ENCODE measurements at places on chromosomes 4 and X.

- no peak for DNase-seq
Observed at GRCh38 chrX:12790885-12791256, 341 bp upstream of the PRPS2 start.

DNA sequence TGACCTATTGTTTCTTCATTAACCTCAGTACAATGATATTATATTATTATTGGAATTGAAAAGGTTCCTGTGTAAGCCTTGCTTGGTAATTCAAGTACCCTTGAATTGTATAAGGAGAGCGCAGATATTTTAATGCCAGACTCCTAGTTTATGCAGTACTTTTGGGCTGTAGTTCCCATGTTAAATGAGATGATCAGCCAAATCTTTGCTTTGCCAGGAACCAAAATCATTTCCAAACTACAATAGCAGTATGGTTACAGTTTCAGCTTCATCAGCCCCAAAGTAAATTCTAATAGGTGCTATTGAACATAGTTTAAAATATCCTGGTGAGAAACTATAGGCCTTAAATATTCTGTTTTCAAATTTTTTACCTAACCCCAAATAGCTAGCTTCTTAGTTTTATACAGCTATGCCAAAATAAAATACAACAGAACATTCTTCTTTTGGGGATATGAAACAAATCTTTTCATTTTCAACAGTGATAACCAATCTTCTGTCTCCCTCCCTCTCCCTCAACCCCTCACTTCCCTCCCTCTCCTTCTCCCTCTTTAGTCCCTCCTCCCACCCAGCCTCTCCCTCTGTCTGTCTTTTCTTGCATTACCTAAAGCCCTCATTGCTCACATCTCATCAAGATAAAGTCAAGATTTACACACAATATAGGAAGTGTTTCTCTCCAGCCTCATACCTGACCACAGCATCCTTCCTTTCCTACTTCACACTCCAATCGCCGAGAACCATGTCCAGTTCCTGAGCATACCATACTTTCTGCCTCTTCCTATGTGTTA, 190.1 kb downstream of the SHROOM3 start:
- no peak for DNase-seq

DNA sequence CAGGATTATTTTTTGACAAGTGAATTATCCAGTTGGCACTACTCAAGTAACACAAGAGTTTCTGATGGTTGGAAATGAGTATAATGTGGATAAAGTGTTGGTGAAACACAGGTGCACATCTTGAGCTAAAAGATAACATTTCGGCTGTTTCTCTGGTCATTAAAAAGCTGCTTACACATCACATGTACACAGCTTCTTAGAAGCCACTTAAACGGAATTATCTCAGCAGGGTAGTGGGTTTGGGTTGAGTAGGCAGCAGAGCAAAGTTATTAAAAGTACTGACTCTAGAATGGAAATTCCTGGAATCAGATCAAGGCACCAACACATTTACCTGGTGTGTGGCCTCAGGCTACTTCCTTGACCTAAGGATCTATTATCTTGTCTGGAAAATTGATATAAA, 55.4 kb upstream of the RASSF6 start:
- no peak for DNase-seq

DNA sequence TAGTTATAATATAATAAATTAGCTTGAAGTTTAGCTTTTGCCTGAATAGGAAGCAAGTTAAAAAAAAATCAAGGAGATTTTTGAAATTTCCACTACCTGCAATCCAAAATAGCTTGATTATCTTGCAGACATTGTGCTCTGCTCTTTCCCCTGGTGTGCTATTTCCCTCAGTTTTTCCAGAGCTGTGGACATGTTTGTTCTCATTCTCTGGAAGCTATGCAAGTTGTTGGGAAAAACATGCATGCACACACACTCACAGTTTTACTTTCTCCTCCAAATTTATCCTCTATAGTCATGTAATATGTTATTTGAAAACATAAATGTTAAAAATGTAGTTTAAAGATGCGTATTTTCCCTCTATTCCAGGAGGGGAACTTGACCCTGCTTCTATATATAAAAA, 225.8 kb upstream of the ARSJ start:
- no peak for DNase-seq

DNA sequence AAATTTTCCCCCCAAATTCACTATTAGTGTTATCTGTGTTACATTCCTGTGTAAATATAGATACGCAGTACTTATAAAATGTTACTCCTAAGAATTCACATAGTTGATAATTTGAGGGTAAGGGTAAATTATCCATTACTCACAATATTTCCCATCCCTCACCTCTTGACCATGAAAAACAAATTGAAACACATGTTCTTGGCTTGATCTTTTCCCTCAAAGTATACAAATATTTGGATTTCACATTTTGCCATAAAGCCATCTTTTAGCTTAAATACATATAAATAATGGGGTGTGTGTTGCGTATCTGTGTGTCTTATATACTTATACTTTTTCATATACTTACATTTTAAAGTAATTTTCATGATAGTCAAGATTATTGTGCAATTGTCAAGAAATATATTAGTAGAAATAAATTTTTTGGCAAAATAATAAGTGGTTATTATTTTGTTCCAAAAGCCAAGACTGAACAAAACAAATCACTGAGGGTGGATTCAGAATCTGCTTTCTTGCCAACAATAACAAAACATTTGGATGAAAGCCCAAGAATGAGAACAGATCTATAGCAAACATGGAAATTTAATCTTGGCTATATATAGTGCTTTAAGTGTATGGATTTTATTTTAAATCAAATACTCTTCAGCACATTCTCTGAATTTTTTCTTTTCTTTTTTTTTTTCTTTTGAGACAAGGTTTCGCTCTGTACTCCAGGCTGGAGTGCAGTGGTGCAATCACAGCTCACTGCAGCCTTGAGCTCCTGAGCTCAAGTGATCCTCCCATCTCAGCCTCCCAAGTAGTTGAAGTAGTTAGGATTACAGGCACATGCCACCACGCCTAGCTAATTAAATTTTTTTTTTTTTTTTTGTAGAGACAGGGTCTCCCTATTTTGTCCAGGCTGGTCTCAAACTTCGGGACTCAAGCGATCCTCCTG, 48.5 kb upstream of the PRSS48 start:
- no peak for DNase-seq

GRCh38 chr4:73311428-73311827, 52.8 kb upstream of the ANKRD17 start:
- DNase-seq, result no peak

DNA sequence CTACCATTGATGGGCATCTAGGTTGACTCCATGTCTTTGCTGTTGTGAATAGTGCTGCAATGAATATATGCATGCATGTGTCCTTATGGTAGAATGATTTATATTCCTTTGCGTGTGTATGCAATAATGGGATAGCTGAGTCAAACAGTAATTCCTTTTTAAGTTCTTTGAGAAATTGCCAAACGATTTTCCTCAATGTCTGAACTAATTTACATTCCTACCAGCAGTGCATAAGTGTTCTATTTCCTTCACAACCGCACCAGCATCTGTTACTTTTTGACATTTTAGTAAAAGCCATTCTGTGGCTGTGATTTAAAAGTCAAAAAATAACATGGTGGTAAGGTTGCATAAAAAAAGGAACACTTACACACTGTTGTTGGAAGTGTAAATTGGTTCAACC, 103.1 kb upstream of the FAM47B start:
- DNase-seq, result no peak

- no peak for DNase-seq
Observed at GRCh38 chr4:154368060-154368459, 123.5 kb downstream of the DCHS2 start.

GRCh38 chrX:119753639-119754257, 4.6 kb upstream of the SOWAHD start:
- no peak for DNase-seq

- DNase-seq, result no peak
Observed at GRCh38 chrX:96692454-96692853, 7.8 kb downstream of the DIAPH2 start.

- no peak for DNase-seq
Observed at GRCh38 chr4:83240379-83240875, 44.2 kb downstream of the COQ2 start.

- no peak for DNase-seq
Observed at GRCh38 chr4:85756938-85757337, 282.0 kb downstream of the ARHGAP24 start.

GRCh38 chr4:107691378-107691777, 28.7 kb downstream of the PAPSS1 start:
- no peak for DNase-seq

GRCh38 chr4:172660251-172660650, 508.4 kb upstream of the GALNT7 start:
- DNase-seq, result no peak

DNA sequence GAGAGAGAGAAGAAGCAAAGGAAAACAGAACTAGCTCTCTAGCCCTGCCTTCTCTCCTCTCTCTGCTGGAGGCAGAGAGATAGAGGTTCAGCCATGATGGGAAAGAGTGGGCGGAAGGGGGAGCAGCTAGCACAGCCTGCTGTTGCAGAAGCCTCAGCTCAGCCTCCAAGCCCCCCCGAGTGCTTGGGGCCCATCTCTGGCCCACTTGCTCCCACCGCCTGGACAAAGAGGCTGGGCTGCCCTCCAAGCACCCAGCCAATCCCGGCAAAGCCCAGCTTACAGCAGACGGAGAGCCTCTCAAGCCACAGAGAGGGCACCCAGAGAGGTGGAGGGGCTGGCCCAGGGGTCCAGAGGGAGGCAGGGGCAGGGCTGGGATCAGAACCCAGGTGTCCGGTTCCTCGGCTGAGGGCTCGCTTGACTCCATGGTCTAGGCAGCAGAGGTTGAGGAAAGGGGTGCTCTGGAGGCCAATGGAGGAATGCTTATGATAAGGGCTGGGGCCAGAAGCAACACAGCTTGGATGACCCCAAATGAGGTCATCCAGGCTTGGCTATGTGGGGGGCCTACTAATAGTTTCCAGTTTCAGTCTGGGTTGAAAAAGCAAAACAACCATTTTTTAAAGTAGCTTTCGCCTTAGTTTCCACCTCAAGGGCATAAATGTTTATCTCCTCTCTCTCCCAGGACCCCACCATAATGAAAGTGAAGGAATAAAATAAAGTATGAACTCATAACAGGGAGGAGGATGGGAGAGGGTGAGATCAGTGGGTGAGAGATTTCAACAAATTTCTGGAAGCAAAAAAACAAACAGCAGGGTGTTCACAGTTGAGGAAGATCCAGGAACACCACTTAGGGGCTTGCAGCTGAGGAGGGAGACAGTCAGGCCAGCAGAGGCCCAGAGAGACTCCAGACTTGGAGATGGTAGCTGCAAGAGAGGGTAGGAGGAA, 24.9 kb upstream of the IQSEC2 start:
- no peak for DNase-seq

DNA sequence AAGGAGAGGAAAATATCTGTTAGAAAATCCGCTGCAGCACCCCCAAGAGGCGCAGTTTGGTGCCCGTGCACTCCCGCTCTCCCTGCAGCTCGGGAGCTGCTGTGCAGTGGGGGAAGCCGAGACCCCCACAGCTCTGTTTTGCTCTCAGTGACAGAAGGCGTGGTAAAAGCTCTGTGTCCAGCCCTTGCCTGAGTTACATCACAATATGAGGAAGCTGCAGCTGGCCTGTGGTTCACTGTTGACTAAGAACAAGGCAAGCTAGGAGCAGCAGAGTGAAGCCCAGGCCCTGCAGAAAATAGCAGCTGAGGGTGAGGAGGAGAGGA, 88.5 kb upstream of the ADRA2C start:
- no peak for DNase-seq

DNA sequence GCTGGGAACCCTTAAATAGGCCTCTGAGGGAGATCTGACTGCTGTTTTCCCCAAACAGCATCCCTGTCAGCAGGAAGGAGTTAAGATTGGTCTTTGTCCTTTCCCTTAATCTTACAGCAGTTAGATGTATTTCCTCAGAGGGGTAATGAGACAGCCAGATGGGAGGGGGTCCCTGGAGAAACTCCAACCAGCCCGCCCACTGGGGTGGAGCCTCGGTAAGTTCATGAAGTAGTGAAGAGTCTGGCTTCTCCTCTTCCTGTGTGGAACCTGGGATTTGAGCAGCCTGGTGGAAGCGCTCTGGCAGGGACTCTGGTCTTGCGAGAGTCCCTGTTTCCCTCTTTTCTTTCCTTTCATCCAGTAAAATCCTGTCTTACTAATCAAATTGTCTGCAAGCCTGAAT, 330.0 kb downstream of the TLL1 start:
- no peak for DNase-seq

- no peak for DNase-seq
Observed at GRCh38 chr4:23889814-23890341, at the start of gene PPARGC1A. Gene PPARGC1A, minus strand, starts transcription at chr4:23890047. Its CDS starts 90 bp downstream, at chr4:23889957.

GRCh38 chr4:11050766-11051165, 366.2 kb upstream of the CLNK start:
- DNase-seq, result no peak

DNA sequence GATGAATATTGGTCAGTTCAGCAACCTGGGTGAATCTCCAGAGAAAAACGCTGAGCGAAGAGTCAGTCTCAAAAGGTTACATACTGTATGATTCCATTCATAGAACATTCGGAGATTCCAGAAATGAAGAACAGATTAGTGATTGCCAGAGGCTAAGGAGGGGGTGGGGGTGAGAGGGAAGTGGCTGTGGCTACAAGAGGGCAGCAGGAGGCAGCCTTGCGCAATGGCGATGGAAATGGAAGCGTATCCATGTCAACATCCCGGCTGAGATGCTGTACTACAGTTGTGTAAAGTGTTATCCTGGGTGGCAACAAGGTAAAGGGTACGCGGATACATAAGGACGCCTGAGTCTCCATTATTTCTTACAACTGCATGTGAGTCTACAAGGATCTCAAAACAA, 18.0 kb downstream of the LYAR start:
- no peak for DNase-seq

- DNase-seq, result no peak
Observed at GRCh38 chr4:181127171-181127570, 1116.0 kb upstream of the TENM3 start.

GRCh38 chrX:86946569-86946968, 571.0 kb upstream of the KLHL4 start:
- DNase-seq, result no peak

GRCh38 chr4:84574069-84574720, 8.7 kb upstream of the CDS1 start:
- no peak for DNase-seq

DNA sequence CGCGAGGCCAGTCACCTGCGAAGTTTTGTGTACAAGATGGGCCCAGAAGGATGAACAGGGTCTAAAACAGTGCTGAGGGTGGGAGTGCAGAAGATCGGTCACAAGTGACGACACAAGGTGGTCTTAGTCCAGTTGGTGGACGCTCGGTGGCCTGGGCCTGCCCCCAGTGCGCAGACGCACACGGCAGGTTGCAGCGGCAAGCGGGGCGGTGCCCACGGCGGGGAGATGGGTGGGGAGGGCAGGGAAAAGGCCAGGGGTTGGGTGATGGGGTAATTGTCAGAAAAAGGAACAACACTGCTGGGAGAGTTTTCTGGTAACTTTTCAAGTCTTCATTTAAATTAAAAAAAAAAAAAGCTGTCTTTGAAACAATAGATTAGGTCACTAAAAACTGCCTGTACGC, 1.0 kb upstream of the PRDX4 start:
- DNase-seq, result no peak

DNA sequence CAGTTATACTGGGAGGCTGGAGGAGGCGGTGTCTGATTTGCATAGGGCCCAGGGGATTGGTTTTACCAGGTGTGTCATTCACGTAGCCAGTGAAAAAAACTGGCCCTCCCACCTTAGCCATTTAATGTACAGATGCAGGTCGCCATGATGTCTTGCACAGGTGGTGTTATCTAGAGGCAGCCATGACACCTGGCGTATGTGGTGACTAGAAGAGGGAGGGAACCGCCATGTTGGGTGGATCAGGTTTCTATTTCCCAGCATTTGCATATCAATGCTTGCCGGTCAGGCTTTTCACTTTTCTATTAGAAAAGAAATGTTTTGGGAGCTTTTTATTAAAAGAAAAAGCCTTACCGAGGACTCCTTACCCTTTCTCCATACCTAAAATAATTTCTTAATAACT, 523.4 kb downstream of the ADGRL3 start:
- DNase-seq, result no peak

- no peak for DNase-seq
Observed at GRCh38 chr4:66554826-66555225, 884.5 kb upstream of the EPHA5 start.
